NCI-H1436 (cell line): ENCODE measurements at places on chromosomes 5 and 9.

GRCh38 chr5:168807287-168807686 is 228.1 kb upstream of the PANK3 start:
- DNase-seq, result no peak

GRCh38 chr9:847505-847904 is 6.0 kb downstream of the DMRT1 start:
- DNase-seq, result no peak

- DNase-seq, result no peak
Measured at GRCh38 chr9:134863941-134864820, 16.4 kb upstream of the FCN2 start.

- DNase-seq, result no peak
Measured at GRCh38 chr5:13214182-13214581, 730.3 kb downstream of the DNAH5 start.

GRCh38 chr5:136054142-136055019 is 25.6 kb downstream of the TGFBI start:
- DNase-seq, result no peak
